Cerebellum (tissue), 4 donors: ENCODE measurements at places on chromosomes 12 and 14. TPM values are rescaled to one million over a fixed set of nuclear protein-coding genes. Genes with fewer than 3 reads are reported as not detected.

RTN1 gene
- 527 TPM for total RNA-seq

SMOC1 gene
- 83.4 TPM for total RNA-seq

FGD6 gene
- total RNA-seq, result 30.0 TPM

DNA sequence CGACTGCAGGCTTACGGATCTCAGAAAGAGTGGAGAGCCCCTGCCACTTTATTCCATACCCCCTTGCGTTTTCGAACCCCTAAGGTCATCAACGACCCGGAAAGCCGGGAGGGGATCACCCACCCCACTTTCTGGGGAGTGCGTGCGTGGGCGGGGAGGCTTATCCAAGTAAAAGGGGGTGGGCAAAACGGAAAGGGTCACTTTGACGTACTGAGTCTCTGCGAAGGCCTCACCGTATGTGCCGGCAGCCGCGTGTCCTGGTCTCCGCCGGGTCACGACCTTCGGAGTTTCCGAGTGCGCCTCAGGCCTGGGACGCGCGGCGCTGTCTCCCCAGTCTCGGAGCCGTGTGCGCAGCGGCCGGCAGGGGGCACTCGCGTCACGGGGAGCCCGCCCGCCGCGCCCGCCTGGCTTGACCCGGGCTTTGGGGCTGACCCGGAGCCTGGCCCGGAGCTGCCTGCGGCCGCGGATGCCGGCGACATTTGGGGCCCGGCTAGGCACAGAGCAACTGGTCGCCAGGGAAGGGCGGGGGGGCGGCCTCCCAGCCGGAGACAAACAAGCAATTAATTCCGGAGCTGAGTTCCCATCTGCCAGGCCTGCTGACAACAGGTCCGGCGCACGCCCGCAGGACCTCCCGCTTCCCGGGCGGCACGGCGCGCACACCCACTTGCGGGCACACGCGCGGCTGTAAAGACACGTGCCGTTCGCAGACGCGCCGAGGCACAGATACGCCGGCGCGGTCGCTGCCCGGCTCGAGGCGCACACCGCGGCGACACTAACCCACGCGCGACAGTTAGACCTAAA is 890 bp upstream of the KIF26A start:
- DNase-seq, result peak; percentile 45

DNA sequence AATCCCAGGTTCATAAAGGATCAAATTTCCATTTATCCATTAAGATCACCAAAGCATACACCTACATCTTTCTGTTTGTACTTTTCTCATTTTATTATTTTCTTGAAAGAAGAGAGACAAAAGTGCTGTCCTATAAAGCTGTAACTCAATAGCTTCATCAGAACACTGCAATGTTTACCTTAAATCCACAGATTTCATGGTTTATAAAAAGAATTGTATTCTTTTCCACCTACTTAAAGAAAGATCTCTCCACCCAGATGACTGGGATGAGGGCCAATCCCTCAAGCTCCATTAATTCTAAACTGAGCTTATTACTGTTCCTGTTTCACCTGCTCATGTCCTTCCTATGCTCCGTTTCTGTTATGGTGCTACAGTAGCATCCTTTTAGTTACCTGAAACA is 470.6 kb downstream of the BCAT1 start:
- no peak for DNase-seq

GRCh38 chr12:120366845-120367232 is 2.1 kb downstream of the MSI1 start:
- DNase-seq, result no peak

DNA sequence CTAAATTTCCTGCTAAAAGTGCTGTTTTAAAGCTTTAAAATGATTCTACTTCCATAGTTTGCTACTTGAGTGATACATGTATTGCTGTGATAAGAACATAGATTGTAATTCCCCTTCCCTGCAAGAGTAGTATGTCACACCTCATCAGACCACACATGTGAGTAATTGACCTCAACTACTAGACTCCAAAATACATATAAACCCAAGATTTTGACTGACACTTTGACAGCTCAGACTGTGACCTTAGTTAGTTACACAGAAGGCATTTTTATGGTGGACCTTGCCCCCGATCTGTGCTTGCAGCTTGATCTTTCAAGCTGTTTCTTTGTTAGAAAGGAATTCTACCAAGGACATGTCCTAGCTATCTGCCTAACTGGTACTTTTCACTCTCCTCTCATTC is 18.6 kb downstream of the APOBEC1 start:
- no peak for DNase-seq

DNA sequence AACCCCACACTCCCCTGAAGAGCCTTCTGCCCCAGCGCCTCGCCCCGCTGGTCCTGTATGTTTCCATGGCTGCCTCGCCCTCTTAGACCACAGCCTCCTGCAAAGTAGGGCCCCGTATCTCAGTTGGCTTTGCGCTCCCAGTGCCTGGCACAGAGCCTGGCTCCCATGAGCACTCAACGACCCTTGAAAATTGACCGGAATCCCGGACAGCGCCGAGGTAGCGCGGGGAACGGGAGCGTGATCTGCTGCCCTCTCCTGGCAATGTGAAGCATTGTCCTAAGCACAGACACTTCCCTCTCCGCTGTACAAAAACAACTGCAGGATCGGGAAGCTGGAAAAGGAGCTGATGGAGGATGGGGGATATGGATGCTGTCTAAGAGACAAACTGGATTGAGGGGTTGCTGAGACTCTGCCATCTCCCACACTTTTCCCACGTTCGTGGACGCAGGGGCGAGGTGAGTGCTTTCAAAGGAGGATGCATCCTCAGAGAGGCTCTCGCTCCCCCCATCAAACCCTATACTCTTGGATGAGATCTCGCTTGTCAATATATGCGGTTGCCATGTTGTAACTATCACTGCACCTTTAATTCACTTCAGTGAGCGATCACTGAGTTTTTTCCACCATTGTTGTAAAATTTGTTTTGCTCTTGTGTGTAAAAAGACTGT is 10.7 kb upstream of the FKBP4 start:
- peak; percentile 80 for DNase-seq

GRCh38 chr12:120710805-120711296 is 593 bp downstream of the UNC119B start:
- peak; percentile 39 for DNase-seq
